ENCODE measurements at places on chromosomes 12 and 14.
A peak's percentile ranks its signal among the peaks of the same experiment; 100 is the strongest.

DNA sequence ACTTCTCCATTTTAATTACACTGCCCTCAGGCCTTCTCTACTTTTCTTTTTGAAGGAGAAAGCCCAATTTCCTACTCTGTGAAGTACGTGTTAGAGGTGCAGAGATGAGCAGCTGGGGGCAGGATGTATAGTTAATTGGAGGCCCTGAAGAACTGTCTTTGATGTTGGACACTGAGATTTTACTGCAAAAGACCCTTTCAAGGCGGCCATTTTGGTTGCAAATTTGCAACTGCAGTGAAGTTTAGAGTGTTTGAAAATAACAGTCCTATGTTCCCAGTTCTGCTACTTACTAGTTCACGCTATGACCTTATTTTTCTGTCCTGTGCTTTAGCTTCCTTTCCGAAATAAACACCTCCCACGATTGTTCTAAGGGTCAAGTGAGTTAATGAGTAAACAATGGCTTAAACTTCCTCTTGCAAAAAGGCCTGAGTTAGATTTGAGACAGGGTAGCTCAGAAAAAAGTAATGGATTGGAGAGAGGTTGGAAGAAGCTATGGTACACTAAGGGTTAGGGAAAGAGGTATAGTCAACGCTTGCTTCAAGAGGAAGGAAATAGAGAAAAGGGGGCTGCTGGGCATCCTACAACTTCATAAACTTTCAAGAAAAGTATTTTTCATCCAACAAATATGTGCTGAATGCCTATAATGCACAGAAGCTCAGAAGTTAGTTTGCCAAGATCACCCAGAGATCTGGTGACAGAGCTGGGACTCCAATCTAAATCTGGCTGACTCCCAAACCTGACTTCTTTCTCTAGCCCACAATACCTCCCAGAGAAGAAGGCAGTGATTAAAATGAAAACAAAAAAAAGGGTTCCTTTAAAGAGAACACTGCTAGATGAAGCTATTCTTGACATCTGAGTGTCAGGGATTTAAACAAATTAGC lies 26.4 kb upstream of the DICER1 start:
- DNase-seq = no peak

GRCh38 chr12:125071456-125071855 lies 6.2 kb downstream of the AACS start:
- DNase-seq = no peak

GRCh38 chr14:92631098-92631497 lies 117.3 kb downstream of the LGMN start:
- DNase-seq = no peak

DNA sequence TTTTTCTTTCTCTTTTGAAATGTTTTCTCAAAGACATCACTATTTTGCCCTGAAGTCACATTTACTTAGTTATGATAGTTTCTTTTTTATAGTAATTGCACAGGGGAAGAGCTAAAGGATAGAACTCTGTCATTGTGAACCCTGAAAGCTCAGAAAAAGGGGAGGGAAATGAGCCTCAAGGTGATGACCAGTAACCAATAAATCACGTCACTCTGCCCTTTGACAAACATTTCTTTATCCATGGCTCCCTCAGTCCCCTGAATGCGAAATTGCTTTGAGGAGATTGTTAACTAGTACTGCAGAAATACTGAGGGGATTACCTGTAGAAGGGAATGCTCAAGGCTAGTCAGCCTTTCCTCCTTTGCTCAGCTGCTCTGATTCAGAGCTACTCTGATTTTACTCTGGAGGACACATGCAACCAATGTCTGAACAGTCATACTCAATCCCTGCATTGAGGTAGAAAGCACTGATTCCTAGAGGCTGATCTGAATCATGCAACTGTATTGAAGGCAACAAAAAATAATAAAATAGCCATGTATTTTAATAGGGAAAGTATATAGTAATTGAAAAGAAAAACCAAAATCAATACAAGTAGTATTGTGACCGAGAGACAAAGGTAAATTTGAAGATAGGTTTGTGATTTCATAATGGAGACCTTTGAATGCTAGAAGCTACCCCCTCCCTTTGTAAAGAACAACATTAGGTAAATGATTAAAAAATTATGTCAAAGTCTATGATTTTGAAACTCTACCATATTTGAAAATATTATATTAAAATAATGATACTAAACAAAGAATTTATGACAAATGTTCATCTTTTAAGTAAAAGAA lies 24.7 kb downstream of the SLCO1B1 start:
- no peak for DNase-seq

DNA sequence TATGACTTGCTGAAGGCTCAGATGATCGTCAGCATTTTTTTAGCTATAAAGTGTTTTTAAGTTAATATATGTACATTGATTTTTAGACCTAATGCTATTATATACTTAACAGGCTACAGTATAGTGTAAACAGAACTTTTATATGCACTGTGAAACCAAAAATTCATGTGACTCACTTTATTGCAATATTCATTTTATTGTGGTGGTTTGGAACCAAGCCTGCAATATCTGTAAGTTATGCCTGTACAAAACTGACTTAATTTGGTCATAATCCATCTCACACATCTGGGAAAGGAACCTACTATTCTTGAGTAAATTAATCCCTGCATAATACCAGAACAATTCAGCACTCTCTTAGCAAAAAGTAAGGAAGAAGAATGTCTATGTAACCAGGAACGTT lies 390.7 kb downstream of the SYT1 start:
- no peak for DNase-seq

DNA sequence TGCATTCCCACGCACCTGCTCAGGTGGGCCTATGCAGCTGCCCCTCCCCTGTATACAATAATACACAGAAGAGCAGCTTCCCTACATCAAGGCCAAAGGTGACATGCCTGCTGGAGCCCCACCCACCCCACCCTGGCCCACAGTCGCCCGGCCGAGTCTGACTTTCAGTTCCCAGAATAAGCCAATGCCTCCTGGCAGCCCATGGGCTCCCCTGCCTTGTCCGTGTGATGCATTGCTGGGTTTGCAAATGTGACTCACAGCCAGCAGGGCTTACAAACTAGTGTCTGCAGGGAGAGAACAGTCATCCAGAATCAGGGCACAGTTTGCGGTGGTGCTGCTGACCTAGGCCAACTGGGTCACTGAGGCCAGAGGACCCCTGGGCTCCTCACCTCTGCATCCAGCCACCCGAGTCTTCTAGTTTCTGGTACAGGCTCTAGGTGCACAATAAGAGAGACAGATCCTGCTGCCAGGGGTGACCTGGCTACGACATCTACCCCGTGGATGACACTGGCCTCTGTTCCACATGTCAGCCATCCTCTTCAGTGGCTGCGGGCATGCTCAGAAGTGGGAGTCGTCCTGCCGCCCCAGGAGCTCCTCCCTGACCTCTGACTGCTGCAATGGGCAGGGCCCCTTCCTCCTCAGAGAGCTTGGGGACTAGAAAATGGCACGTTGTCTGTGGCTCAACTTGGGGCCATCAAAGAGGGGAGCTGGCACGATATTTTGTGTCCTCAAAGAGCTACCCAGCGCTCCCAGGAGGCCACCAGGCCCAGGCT lies 84.5 kb downstream of the CHGA start:
- DNase-seq = no peak

DNA sequence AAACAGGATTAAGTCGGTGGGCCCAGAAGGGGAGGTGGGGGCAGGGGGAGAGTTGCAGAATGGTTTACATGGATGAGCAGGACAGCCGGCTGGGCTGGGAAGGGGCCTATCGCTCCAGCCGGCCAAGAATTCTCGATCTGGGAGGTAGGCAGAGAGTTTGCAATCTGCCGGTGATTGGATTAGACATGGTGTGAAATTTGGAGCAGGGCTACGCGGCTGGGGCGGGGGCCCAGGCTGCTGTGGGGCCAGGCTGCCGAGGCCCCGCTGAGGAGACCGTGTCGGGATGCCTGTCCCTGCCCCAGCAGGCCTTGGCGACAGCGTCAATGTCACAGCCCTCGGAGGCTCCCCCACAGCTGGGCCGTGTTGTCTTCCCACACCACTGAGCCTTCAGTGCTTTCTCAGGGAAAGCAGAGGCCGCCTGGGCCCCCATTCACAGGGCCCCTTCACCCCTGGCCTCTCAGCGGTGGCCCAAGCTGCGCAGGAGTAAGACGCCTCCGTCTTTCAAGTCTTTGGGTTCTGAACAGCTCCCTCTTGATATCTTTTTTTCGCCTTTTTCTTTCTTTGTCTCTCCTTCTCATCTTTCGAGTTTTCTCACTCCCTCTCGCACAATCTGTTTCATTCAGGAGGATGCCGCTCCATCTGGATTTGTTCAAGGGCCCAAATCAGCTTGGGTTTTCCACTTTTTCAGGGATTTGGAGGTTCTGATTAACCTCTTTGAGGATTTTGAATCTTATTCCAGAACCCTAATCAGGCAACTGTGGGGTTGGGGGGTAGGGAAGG lies 117.5 kb upstream of the PARP11 start:
- no peak for DNase-seq

DNA sequence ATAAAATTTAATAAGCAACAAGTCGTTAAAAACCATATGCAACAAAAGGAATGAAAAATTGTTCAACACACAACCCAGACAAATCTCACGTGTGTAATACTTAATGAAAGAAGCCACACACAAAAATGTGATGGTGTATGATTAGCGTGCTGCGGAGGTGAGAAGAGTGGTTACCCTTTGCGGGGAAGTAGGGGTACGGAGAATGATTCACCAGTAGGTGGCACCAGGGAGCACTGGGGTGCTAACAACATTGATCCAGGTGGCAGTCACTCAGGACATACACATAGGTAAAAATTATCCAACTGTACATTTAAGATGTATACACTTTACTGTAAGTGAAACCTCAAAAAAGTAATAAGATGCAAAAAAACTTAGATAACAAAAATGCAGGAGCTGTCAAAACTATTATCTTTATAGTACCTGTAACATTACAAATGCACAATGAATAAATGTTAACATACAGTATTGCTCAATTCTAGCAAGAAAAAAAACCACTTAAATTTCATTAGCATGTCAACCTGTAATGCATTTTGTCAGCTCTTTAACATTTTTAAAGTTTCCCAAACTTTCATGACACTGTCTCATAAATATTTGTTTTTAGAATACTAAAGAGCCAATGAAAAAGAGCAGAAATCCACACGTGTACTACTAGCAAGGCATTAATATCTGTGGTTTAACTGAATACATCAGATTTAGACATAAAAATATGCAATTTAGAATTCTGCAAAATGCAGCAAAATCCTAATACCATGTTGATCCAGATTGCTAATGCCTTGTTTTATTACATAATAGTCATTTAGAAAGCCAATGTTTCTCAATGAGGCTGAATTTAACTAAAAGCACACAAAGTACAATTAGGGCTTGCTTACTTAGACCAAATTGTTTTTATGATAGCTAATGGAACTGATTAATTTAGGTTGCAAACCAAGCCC lies 46.7 kb downstream of the TMCC3 start:
- peak; percentile 45 for DNase-seq

GRCh38 chr14:103535081-103535890 lies 6.3 kb downstream of the TRMT61A start:
- no peak for DNase-seq

- DNase-seq = no peak
Observed at GRCh38 chr12:70798016-70798783, 122.3 kb downstream of the PTPRR start.

- DNase-seq = no peak
Observed at GRCh38 chr12:132236930-132237771, 92.2 kb downstream of the GALNT9 start.

DNA sequence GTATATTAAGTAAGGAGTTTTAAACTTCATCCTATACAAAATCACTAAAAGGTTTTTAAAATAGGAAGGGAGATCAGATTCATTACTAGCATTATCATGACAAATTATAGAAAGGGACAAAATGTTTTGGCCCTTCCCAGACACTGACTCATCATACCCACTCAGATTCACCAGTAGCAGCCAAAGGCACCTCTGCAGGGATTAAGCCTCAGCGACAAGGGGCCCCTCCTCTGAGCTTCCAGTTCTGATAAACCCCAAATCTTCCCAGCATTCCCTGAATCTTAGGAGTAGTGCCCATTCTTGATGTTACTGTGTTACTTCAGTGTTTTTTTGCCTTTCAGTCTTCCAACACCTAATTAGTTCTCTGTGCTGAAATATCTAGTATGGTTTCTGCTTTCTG lies 14.5 kb downstream of the KRAS start:
- DNase-seq = no peak

- DNase-seq = no peak
Observed at GRCh38 chr14:71491931-71492330, 440.3 kb upstream of the RGS6 start.

DNA sequence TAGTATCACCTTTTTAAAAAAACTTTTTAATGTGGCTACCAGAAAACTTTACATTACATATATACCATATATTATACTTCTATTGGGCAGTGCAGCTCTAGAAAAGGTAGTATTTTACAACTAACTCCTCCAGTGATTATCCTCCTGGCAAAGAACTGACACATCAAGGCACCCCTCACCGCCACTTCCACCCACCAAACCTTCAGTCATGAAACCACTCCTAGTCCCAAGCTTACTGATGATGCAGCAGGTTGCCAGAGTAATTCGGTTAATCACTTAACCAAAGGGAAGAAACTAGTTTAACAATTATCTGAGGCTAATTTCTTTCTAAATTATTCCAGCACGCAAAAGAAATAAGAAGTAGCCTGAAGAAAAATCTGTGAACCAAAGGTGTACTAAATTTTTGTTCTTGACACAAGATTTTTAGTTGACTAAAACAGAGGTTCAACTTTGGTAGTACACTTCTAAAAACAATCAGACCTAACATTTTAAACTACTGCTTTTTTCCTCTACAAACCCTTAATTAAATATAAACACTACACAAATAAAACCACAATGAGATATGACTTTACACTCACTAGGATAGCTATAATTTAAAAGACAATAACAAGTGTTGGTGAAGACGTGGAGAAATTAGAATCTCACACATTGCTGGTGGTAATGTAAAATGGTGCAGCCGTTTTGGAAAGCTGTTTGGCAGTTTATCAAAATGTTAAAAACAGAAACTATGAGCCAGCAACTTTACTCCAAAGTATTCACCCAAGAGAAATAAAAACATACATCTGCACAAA lies 16.7 kb downstream of the SPPL3 start:
- DNase-seq = no peak

DNA sequence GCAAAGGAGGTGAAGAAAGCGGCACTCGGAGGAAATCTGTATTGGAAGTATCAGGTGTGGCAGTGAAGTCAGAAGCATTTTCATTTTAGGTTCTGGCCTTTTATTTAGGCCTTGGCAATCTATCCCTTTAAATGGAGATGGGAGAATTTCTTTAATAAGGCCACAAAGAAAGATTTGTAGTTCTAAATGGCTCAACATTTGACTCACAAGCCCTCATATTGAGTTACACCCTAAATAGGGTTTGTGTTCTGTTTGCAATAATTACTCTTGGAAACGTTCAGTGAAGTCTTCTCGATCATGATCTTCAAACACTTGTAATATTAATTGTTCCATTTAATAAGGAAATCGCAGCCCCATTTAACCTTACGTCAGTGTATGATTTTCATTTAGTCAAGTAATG lies 25.3 kb upstream of the TMEM260 start:
- DNase-seq = no peak

- no peak for DNase-seq
Observed at GRCh38 chr14:96151242-96151641, 53.4 kb upstream of the BDKRB2 start.

GRCh38 chr12:131065279-131065678 lies 111.6 kb downstream of the ADGRD1 start:
- DNase-seq = no peak
